Inflammatory macrophage (primary cell): ENCODE measurements at places on chromosomes 3 and 15.

GRCh38 chr3:123884203-123884831 is at the start of gene MYLK:
Gene MYLK, minus strand, starts transcription at chr3:123884332. Its CDS starts 90,491 bp downstream, at chr3:123793841.
- DNase-seq: peak; percentile 61

DNA sequence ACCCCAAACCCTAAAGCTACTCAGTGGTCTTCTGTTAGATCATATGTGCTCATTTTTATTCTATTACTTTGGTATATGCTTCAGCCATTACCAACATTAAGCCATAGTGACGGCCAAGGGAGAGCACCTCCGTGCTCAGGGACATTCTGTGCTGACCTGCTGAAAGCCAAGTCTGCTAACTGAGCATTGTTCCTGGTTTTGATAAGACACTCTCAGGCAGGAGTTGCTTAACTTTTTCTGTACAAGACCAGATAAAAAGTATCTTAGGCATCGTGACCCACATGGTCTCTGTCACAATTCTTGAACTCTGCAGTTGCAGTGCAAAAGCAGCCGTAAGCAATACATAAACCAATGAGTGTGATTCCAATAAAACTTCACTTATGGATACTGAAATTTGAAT is 100.6 kb downstream of the KLHL25 start:
- peak; percentile 66 for DNase-seq

DNA sequence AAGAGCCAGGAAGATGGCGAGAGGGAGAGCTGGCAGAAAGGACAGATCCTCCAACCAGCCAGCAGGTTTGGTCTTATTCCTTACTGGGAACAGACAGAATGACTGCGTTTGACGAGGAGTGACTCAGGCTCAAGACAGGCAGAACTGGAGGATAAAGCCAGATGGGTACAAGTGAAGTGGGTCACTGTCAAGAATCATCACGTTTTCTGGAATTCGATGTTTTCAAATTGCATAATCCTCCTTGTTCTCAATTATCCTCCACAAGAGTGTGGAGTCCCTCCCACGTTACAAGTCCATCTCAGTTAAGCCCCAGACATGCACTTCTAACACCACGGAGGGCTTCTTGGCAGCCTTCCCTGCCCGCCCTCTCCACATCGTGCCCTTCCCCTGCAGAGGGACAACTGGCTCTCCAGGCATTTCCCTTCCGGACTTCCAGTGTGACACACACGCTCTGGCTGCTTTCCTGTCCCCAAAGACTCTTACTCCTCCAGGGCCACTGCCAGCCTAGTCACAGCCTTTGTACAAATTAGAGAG is 183.1 kb downstream of the CHST2 start:
- no peak for DNase-seq

DNA sequence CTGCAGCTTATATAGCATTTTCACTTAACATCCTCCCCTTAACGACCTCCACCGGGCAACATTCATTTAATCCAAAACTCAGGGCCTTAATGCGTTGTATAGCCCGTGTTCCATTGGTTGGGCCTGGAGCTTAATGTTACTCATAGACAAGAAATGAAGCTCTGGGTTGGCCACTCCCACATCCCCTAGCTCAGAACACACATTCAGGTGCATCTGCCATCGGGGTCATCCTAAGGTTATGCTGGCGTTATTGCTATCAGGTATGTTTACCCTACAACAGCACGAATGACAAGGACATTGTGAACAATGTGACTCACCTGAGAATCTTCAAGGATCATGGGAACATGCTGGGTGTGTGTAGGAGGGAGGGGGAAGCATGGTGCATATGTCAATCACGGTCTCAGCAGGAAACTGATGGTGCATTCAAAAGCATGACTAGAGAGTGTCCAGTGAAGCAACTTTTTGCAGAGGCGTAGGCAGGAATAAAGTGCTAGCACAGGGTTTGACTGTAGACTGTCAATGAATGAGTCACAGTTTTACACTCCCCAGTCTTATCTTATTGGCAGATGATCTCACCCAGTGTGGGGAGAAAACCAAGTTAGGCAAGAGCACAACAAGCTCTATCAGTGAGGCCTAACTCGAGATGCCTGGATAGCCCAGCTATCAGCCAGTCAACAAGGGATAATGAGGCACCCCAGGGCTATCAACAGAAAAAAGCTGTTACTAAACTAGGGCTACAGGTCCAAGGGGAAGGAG is 402.1 kb upstream of the MCTP2 start:
- peak; percentile 82 for DNase-seq

- DNase-seq: no peak
Observed at GRCh38 chr3:169324452-169324785, 339.1 kb downstream of the MECOM start.

DNA sequence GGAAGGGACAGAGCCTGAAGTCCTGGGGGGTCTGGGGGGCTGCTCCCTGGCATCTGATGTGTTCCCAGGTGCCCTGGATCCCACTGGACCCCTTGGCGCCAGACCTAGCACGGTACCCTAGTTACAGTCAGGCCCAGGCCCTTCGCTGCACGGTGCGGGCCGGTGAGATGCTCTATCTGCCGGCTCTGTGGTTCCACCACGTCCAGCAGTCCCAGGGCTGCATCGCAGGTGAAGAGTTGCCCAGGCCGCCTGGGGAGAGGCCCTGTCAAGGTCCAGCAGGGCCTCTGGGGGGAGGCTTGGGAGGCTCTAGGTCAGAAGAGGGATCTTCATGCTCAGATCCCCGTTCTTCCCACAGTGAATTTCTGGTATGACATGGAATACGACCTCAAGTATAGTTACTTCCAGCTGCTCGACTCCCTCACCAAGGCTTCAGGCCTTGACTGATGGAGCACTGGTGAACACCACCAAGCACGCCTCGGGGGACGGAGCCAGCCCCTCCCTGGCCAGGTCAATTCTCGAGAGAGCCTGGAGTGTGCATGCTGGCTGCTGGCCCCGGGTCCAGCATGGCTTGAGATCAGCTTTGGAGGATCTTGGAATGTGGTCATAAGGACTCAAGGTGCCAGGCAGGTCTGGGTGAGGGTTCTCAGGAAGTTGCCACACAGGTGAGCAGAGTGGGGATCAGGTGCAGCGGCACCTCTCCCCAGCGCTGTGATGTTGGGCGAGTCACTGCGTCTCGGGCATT is 1.8 kb upstream of the PLA2G4B start:
- DNase-seq: no peak

DNA sequence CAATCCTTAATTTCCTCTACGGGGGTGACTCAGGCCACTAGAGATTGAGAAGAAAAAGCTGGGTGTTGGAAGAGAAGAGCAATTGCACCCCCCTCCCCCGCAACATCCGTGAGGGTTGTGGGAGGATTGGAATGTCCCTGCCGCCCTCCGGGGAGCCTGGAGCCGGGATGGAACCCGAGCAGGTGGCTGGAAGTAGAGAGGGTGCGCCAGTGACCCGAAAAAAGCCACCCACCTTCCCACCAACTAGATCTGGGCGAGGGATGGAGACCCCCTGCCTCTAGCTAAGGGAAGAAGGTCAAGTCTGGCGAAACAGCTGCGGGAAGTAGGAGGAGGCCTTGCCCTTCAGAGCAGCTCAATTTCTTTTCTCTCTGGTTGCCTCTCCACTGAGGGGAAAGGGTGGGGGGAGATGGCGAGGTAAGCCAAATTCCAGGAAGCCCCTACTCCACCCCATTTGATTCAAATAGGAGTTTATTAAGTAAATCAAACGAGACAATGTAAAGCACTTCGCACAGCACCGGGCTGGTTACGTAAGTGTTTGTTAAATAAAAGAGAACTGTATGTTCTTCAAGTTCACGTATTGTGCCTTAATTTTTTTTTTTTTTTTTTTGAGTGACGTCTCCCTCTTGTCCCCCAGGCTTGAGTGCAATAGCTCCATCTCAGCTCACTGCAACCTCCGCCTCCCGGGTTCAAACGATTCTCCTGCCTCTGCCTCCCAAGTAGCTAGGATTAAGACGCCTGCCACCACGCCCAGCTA is 1.1 kb upstream of the WWTR1 start:
- DNase-seq: no peak

- DNase-seq: no peak
Observed at GRCh38 chr3:168977716-168978374, 685.7 kb downstream of the MECOM start.

- no peak for DNase-seq
Observed at GRCh38 chr3:185361920-185362319, 1.0 kb upstream of the MAP3K13 start.

- DNase-seq: no peak
Observed at GRCh38 chr3:191020730-191021396, 158.4 kb upstream of the GMNC start.

DNA sequence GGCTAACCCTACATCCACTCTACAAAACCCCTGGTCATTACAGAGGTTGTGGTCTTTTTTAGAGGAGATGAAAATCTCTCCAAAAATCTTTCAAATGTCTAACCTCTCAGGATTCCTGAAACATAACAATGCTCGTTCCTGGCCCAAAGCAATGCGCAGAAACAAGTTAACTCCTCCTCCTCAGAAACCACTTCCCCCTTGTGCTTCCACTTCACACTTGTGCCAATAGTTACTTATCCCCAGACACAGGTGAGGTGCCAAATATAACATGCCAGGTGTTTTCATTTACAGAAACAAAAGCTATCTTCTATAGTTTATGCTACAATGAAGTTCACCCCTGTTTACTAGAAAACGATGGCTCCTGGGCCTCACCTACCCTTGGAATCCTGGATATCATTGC is 6.2 kb downstream of the NDUFAF1 start:
- DNase-seq: no peak

DNA sequence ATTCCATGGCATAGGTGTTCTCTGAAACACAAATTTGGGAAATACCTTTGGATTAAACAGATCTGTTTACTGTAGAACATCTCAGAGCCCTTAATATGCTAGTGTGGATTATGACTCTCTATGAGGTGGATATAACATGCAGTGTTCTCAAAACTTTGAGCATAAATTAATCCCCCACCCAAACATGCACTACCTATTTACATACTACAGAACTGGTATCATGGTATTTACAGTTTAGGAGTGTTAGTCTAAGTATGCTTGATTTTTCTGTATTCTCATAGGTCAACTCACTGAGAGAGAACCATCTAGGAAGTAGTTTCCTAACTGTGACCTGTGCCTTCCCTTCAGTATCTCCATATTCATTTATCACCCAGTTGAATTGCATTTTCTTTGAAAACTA is 30.9 kb upstream of the ZNF609 start:
- no peak for DNase-seq

GRCh38 chr3:78724859-78725258 is 1042.9 kb downstream of the ROBO1 start:
- DNase-seq: no peak

- no peak for DNase-seq
Observed at GRCh38 chr3:42653303-42653559, 266 bp upstream of the ZBTB47 start.

- DNase-seq: peak; percentile 89
Observed at GRCh38 chr3:172716476-172716875, 5.6 kb upstream of the NCEH1 start.

GRCh38 chr3:179046497-179047353 is 24.9 kb downstream of the ZMAT3 start:
- no peak for DNase-seq

DNA sequence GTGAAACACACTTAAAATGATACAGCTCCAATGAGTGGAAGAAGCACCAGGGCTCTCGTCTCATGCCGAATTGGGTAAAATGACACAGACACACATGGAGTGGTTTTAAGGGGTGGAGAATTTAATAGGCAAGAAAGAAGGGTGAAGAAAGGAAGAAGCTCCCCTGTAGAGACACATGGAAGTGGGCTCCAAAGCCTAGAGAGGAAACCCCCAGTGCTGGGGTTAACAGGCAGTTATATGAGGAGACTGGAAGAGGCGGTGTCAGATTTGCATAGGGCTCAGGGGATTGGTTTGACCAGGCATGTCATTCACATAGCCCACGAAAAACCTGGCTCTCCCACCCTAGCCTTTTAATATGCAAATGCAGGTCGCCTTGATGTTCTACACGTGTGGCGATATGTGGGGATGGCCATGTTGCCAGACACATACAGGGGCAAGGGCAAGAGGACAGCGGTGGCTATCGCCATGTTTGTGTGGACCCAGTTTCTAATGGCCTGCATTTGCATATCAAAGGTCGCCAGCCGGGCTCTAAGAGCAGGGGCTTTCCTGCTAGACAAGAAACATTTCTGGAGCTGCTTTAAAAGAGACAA is 1.9 kb upstream of the DPH6 start:
- no peak for DNase-seq

- DNase-seq: peak; percentile 40
Observed at GRCh38 chr3:12840591-12841148, 695 bp downstream of the RPL32 start.

DNA sequence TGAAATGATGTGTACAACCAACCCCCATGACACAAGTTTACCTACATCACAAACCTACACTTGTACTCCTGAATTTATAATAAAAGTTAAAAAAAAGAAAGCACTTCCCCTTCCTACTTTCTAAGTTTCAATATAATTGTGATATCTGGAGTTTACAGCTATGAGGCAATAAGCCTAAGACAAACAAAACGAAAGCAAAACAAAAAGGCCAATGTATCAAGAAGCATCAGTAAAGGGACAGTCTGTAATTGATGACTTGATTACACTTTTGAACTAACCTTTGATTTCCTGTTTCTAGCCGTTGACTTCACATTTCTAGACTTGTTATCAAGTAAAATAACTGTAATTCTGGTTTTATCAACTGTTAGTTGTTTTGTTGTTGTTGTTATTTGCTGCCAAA is 187.5 kb upstream of the CNTN3 start:
- DNase-seq: no peak

DNA sequence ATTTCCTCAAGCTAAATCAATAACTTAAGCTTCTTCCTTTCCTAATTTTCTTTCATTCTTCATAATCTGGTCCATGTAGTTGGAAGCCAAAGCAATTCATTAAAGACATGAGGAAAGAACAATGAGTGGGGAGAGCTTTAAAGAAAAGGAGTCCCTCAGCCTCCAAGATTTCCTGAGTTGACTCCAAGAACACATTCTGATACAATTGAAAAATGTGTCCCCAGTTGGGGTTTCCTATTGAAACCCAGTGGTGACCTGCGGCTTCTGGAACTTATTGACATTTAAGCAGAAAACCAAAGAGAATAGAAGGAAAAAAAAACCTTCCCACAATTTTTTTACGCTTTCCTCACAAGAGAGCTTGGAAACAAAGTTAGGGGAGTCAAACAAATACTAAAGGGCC is 37.0 kb downstream of the ATP8B4 start:
- no peak for DNase-seq

GRCh38 chr3:73197187-73197586 is 135.7 kb downstream of the EBLN2 start:
- DNase-seq: no peak

GRCh38 chr15:100920516-100921135 is 1.5 kb downstream of the LRRK1 start:
- no peak for DNase-seq

- no peak for DNase-seq
Observed at GRCh38 chr15:52445954-52446353, 82.7 kb downstream of the MYO5A start.
